Fibroblast of the conjunctiva (primary cell): ENCODE measurements at places on chromosomes 6 and 20.

DNA sequence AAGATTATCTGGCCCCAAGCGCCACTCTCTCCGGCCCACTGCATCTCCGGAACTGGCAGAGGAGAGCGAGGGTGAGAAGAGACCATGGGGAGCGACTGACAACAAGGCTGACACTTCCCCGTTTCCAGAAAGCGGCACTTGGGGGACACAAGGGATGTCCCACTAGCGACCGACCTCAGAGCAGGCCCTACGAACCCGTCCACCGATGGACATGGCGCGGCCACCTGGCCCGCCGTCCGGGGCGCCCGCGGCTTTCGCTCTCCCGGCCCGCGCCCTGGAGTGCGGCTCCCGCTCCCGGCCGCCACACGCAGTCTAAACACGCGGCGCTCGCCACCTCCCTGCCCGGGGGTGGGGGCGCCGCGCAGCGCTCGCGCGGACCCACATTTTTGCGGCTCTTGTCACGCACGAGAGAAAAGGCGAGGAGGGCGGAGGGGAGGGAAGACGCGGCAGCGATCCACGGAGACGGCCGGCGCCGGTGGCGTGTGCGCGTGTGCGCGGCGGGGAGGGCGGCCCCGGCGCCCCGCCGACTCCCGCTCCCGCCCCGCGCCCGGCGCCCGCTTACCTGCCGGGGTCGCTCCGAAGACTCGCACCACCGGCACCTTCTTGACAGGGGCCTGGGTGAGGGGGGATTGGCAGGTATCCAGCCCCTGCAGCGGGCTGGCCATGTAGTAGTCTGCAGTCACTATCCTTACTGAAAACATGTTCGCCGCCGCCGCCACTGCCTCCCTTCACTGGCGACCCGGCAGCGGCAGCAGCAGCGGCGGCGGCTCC, 645 bp downstream of the REV3L start:
- DNase-seq = no peak

- DNase-seq = peak; percentile 75
Measured at GRCh38 chr6:160919723-160920440, 71.7 kb upstream of the MAP3K4 start.

DNA sequence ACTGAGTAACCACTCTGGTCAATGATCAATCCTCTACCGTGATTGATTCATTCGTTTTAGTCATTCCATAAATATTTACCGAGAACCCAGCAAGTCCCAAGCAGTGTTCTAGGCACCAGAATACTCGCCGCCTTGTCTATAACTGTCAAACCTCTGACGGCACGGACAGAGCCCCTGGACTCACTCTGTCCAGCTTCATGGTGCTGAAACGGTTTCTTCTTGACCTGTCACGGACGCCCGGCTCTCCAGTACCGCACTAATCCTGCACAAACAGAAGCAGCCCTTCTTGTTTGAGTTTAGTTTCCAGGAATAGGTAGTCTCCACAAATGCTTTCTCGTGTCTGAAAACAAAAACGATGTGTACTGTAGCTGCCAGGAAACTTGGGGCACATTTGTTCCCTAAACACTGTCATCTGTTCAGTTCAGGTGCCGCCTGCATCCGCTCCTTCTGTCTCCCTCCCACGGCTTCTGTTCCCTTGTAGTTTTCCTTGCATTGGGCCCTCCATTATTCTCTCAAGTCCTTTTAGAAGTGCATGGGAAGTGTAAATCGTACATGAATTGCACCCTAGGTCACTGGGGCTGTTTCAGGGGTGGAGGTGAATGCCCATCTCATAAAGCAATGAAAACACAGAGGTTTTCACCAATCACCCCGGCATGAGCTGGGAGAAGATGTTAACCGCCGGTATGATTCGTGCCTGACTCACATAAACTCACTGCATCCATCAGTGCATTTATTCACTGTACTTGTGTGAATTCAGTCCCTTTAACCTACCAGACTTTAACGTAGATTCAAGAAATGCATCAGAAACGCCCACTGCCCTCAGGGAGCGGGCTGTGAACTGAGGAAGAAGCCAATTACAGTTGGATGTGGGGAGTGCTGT, 209.3 kb upstream of the CDH4 start:
- no peak for DNase-seq

- no peak for DNase-seq
Measured at GRCh38 chr6:42021847-42022754, 28.2 kb upstream of the TAF8 start.

- no peak for DNase-seq
Measured at GRCh38 chr6:81130061-81130460, 622.4 kb downstream of the TENT5A start.

DNA sequence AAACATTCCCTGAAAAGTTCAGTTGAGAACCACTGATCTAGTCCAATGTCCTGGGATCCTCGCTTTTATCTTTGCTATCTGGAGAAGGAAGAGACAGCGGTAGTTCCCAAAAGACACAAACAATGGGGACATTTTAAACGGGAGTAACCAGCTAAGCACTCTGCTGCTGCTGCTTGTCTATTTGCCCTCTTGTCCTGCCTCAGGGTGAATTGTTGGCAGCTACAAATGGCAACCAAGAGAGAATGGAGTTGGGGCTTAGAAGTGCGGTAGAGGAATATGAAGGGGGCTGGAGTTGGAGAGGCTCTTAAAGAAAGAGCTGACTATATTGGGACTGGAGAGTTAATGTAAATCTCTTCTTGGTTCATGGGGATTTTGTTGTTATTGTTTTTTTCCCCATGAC, 6.5 kb upstream of the ZSWIM1 start:
- no peak for DNase-seq

DNA sequence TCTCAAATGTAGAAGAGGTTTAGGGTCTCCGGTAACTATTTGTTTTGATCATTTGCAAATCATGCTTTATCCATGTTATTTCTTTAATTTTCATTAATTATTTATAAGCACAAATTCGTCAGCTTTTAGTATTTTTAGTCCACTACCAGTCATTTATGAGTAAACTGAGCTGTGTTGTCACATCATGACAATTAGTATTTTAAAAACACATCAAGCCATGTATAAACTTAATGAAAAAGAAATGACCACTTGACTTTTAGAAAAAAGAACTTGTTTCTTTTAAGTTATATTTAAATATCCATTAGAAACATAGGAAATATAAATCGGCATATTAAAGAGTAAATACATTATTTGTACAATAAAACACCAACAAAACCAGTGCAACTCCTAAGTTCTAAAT, 2.8 kb downstream of the NKX2-4 start:
- no peak for DNase-seq

- no peak for DNase-seq
Measured at GRCh38 chr6:17093686-17094085, 8.2 kb upstream of the STMND1 start.

GRCh38 chr20:18272451-18272850, 15.9 kb upstream of the ZNF133 start:
- DNase-seq = no peak

DNA sequence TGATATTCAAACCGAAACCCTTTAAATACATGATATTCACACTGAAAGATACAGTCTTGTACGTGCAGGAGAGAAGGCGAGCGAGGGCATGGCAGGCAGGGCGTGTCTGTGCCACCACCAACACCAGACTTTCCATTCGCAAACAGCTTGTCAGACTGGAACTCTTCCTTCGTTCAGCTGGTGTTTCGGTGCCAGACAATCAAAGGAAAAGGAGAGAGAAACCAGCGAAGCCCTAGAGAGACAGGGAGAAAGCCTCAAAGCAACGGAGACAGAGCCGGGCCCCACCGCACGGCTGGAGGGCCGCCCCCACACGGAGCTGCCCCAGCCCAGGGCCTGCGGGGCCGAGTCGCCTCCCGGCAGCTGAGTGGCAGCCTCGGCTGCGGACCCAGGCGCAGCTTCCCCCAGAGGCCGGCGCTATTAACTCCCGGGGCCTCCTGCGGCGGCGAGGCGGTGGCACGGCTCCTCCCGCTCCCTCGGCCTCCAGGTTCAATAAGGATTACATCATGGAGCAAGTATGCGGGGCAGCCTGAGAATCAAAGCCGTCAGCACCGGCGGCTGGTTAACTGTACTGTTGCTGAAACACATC, 32.1 kb upstream of the NR2E1 start:
- no peak for DNase-seq

DNA sequence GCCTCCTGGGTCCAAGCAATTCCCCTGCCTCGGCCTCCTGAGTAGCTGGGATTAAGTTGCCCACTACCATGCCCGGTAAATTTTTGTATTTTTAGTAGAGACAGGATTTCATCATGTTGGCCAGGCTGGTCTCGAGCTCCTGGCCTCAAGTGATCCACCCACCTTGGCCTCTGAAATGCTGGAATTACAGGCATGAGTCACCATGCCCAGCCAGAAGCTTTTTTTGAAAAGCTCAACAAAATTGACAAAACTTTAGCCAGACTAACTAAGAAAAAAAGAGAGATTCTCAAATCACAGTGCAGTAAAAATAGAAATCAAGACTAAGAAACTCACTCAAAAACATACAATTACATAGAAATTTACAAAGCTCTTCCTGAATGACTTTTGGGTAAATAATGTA, 420.6 kb downstream of the COL12A1 start:
- no peak for DNase-seq

DNA sequence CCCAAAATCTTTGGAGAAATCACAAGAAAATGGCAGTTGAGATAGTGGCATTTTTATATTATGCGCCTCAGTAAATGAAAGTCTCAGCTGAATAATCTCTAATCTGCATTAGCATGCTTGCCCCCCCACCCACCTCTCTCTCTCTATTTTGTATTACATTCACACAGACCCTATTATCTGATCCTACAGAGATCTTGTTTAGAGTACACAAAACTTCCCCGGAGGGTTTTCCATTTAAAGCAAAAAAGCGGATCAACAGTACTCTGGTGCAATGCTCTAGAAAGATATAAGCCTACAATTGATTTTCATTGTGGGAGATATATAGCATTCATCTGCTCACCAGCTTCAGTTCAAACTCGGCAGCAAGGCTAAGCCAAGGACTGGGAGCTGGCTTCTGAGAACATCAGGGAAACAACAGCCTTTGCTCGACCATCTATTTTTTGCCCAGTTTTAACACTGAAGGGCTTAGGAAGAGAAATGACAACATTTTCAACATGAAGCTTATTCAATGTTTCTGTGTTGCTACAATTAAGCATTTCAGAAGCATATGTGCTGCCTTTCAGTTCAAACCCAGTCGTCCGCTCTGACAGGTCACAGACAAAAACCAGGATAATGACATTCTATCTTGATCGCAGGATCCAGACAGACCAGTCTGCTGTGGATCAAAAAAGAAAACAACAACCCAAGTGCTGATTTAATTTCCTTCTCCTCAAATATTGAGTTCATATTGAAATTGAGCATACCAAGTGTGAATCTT, 137.6 kb upstream of the ATXN1 start:
- no peak for DNase-seq

DNA sequence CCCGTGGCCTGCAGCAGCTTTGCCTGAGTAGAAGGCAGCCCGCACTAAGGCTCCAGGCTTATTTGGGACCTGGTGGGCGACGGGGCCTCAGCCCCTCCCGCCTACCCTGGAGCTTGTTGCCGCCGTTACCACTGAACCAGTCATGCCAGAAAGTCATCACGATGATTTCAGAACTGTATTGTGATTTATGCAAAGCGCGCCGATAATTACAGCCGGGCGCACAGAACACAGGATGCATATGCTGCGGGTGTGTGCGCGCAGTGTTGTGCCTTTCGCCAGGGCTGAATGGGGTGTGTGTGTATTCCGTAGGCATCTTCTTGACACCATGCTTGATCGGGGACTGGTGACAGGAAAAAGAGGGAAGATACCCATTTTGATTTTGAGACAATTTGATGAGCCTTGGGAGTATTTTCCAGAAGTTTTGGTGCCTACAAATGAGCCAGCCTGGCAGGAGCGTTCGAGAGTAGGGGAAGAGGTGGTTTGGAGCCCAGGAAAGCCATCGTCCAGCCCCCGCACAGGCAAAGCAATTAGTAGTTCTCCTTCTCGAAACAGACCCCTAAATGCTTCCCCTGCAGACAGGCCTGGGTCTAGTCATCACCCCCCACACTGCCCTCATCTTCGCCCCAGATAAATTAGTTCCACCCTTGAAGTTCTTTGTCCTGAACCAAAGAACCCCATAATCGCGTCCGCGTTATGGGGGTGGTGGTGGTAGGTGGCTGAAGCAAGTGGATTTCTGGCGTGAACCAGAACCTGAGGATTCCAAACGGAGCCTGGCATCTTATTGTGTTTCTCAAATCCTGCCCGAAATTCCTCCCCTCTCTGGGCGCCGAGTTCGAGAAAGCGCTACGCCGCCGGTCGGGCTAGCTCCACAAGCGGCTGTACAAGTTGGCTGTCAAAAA, 1.9 kb upstream of the NR2E1 start:
- DNase-seq = no peak

DNA sequence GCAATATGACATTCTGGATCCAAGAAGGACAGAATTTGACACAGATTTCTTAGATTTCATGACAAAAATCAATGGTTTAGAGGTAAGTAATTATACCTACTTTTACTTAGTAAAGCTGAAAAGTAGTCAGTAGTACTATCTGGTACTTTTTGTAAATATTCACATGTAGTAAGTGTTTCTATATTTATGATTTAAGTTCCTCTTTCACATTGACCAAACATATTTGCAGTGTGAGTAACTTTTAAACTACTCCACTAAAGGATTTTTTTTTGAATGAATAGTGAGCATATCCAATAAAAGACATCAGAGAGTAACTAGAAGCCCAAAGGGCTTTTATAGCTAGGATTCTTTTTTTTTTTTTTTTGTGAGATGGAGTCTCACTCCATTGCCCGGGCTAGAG, 60.8 kb downstream of the DNAH8 start:
- DNase-seq = no peak
